Stimulated activated naive B cell treated with anti-CD40 and anti-IgM and Interleukin-4, amounts not matched to agents 10 μg/mL and 1 μg/mL and 100 μg/mL, for 72 hours (primary cell): ENCODE measurements at places on chromosomes 16 and 17.

GRCh38 chr16:75351183-75351582, 82.1 kb downstream of the CFDP1 start:
- DNase-seq = no peak

- peak; percentile 38 for DNase-seq
These were observed 16.6 kb downstream of the CD7 start for GRCh38 chr17:82300707-82301270.

DNA sequence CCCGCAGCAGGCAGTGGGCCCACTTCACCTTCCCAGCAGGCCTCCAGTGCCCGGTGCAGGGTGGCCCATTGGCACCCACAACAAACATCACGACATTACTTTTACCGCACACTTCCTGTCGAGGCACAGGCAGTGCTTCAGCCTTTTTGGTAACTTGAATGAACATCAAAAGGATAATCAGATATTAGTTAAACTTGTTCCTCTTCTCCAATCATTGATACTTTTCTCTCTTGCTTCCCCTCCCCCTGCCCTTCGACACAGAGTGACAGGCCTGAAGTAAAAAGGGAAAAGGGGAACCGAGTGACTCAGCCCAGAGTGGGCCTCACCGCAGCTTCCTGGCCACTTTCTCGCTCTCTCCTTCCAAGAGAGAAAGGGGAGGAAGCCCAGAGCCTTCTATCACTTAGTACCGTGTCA, 507.0 kb downstream of the MAF start:
- peak; percentile 41 for DNase-seq

GRCh38 chr17:34816848-34817247, 144.4 kb downstream of the CCT6B start:
- no peak for DNase-seq

DNA sequence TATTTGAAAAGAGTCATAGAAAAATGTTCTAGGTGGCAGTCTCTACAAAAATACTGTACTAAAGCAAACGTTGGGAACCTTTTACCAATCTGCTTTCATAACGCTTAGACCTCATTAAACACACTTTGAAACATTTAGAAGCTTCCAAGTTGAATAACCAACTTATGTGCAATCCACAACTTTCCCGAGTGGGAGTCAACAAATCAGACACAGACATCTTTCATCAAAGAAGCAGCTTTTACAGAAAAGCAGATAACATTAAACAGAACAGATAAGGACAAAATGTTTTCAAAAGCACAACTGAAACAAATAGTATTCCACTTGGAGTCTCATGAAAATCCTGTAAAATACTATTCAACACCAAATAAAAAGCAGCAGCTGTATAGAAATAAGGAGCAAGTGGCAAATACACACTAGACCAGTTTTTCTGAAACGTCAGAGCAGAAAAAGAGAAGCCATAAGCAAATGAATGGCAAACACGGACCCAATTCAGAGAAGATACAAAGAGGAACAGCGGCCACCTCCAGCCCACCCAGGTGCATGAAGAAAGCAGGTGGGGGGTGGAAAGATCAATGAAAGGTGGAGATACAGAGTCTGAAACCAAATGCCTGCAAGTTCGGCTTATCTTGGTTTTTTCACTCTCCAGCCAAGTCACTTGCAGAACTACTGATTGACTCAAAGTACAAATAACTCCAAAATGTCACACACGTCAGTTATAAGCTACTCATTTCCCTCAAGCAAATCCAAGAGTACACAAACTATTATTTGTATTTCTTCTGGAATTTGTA, 18.4 kb upstream of the FBF1 start:
- no peak for DNase-seq
